ENCODE measurements at places on chromosomes 5 and 9.

GRCh38 chr9:29806937-29807618, 2233.8 kb upstream of the C9orf72 start:
- DNase-seq: no peak

- DNase-seq: no peak
Measured at GRCh38 chr5:141515141-141515540, 26.3 kb downstream of the PCDHGC5 start.

DNA sequence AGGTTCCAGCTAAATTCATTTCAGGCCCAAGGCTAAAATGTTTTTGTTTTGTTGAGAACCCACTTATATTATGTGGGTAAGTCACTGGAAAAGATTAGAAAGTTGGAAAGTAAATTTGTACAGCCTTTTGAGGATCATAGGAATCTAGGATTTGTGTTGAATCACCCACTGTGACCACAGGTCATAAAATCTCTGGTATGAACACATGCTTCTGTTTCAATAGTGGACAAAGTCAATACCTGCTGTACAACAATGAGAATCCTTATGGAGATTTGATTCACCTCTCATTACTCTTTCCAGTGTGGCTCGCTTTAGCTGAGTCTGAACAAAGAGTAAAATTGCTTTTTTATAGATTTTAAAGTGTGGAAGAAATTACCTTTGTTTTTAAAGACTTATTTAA, 369.5 kb downstream of the TMEM167A start:
- DNase-seq: peak; percentile 50

DNA sequence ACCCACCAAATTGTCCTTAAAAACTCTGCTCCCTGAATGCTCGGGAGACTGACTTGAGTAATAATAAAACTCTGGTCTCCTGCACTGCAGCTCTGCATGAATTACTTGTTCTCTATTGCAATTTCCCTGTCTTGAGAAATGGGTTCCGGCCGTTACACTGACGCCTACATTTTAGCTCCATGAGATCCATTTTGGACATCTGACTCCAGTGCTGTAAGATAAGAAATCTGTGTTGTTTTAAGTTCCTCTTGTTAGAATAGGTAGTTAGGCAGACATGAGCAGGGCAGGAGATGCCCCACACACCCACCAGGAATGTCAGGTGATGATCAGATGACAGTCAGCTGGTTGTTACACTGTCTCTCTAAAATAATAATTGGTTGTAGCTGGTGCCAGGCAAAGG, 125.8 kb upstream of the SHB start:
- DNase-seq: no peak

DNA sequence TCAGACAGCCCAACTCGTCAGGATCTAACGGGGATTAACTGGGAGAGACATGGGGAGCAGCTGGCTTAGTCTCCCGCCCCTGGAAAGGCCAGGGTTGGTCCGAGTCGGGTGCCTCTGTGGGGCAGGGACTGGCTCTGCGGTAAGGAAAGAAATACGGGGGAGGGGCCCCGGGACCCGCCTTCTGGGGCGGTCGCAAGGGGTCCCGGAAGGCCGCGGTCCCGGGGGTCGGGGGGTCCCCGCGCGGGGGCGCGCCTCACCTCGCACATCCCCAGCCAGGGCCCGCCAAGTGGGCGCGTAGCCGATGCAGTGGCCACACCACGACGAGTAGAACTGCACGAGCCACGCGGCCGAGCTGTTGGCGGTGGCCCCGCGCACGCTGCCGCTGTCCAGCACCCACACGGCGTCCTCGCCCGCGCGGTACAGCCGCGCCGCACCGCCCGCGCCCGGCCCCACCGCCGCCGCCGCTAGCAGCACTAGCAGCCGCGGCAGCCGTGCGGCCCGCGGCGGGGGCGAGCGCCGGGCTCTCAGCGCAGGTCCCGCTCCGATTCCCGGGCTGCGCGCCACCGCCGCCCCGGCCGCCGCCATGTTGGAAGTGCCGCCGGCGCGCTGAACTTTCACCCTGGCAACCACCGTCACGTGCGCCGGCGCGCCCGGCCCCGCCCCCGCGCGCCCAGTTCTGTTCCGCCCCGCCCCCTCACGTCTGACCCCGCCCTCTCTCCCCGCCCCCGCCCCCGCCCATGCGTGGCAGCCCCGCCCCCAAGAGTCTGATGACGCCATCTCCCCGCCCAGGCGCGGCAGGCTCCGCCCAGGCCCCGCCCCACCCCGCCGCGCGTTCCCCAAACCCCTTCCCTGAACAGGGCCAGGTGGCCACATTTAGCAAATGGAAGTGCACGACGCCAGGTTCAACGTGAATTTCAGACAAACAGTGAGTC, at the start of gene QSOX2:
Gene QSOX2 (minus strand): TSS at position 594 of the 932 bp plus-strand sequence. CDS start 9 bp downstream, at position 585.
- peak; percentile 59 for DNase-seq

GRCh38 chr9:31983895-31984294, 400.5 kb upstream of the ACO1 start:
- no peak for DNase-seq

DNA sequence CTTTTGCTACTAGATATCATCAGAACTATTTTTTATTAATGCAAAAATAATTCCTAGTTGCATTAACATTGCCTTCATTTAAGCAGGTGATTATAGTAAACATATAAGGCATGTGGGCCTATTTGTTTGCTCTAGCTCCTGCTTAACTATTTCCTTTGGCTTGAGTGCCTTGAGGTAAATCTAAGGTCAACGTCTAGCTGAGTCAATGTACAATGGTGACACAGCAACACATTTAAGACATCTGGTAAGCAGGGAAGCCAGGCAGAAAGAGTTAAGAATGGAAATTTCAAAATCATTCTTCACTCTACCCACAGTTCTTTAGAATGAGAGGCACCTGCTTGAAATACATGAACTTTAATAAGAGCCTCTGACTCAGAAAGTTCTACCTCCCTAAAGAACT, 111.9 kb upstream of the FST start:
- DNase-seq: no peak

- no peak for DNase-seq
Measured at GRCh38 chr9:117415358-117415914, 579 bp upstream of the ASTN2 start.

GRCh38 chr5:61701877-61702602, 370.0 kb downstream of the ZSWIM6 start:
- DNase-seq: no peak

- DNase-seq: no peak
Measured at GRCh38 chr5:38793099-38793498, 52.7 kb upstream of the OSMR start.

DNA sequence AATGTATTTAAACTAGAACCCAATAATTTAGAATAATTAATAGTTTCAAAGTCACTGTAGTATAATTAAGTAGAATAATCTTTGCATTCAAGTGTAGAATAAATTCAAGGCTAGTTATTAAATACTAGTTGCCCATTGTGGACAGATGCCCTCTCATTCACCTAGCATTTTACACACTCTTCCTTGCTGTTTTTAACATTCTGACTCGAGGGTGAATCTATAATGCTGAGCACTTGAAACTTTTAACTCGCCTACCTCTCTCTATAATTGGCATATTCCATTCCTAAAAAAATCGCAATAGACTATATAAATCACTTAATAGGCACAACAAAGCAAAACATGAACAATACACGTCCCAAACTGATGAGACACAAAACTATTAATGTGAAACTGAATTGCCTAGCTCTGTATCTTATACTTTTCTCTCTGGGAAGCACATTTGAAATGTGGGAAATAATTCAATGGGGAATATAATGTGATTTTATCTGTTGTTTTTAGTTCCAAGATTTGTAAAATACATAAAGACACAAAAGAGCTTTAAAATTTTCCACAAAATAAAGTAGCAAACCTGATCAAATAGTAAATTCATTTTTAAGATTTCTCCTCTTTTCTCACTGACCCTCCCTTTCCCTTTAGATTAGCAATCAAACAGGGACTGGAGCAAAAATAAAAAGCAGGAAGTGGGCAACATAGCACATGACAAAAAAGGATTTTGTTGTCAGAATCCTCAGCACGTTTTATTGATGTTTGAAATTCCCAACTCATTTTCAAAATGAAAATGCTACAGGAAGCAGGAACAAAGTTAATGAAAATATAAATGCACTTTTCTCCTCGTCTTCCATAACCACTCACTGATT, 295.6 kb downstream of the PDE4D start:
- DNase-seq: no peak

DNA sequence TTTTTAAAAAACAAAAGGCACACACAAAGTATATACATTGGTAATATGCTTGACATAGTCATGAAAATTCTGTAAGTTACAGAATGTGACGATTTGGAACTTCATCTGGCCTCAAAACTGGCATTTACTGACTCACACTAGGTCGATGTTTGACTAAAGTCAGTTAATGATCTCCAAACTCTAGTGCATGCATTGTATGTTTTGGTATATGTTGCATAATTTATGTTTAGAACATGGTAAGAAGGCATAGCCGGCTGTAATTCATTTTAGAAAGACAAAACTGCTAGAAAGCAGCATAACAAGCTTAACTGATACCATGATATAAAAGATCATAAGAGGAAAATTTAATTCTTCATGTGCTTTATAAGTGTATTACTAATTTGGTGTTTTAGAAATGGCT, 58.6 kb upstream of the RICTOR start:
- no peak for DNase-seq

DNA sequence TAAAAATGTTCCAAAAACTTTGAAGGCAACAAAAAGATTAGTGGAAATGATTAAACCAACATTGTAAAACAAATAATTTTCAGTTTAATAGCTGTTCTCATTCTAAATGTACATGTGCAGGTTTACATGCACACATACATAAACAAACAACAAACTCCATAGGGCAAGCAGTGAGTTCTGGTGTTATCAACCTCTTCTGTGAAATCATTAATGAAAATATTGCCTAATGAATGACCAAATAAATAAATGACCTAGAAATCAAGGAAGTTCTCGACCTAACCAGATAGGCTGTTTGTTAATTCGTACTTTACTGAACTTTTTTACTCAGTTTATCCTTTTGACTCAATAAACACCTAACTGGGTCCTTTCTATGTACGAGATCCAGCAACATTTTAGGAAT, 165.5 kb upstream of the RORB start:
- no peak for DNase-seq

GRCh38 chr9:120186276-120186675, 393.7 kb downstream of the CDK5RAP2 start:
- DNase-seq: no peak

DNA sequence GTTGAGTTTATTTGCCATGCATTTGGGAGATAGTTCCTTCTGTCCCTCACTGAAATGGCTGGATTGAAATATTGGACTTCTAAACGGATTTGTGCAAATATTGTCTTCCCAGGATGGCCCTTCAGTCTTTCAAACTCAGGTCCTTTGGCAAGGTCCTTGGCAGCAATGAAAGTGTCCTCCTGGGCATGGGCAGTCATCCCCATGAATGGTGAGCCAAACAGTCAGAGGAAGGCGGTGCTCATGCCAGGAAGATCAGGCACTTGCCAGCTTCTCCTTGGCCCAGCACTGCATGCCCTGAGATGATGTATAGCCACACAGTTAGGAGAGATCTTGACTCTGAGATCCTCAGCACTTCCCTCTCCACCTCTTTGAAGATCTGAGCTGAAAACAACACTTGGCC, 221.4 kb upstream of the KLF4 start:
- no peak for DNase-seq

GRCh38 chr5:19172926-19173470, 815.0 kb downstream of the CDH18 start:
- DNase-seq: no peak

DNA sequence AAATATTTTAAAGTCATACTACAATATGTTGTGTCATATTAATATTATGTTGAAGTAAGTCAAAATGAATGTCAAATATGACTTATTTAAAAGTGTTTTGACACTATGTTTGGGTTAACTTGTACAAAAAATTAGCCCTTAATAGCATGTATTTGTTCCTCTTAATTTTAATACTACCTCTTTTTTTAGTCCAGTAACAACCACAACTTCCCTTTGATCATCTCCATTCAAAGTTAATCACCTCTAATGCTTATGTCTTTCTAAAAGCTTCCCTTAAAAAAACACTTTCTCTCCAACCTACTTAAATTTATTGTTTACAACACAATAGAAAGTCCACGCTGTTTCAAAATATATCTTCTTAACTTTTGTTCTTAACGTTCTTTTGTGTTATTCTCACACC, 9.6 kb downstream of the SLCO4C1 start:
- no peak for DNase-seq

DNA sequence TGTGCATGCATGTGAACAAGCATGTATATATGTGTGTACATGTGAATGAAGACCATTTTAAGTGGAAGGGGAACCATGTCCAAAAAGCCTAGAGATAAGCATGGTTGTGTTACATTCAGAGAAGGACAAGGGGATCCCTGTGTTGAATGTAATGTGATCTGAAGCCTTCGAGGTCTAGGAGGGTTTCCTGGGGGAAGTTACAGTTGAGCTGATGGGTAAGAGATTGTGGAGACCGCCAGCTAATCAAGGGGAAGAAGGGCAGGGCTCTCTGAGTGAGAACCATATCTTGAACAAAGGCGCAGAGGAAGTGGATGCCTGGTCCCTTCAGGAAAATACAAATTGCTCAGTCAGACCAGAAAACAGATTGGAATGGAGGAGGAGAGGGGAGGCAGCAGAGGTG, 45.5 kb upstream of the TNFSF15 start:
- no peak for DNase-seq

GRCh38 chr5:56384186-56384585, 151.1 kb upstream of the ANKRD55 start:
- DNase-seq: no peak

- no peak for DNase-seq
Measured at GRCh38 chr5:102778478-102778877, 23.4 kb downstream of the PAM start.

DNA sequence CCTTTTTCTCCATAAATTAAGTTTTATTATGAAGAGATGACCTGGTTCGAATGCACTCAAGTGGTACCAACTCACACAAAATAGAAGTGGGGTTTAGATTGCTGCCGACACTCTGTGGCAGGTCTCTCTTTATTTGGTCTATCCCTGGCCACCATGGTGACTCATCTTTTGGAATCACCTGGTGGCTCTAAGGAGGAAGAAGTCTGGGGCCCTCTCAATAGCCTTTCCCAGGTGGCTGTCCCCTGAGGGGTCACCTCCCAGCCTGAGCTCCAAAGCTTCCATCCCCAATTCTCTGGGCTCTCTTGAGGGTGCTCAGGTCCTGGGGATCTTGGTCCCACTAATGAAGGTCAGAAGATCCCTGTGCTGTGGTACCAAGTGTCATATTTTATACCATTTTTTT, 136.8 kb downstream of the MVB12B start:
- no peak for DNase-seq

GRCh38 chr9:119071636-119072035, 297.6 kb downstream of the BRINP1 start:
- no peak for DNase-seq

- DNase-seq: no peak
Measured at GRCh38 chr9:101032426-101032825, 3.9 kb downstream of the PLPPR1 start.

GRCh38 chr9:18543406-18544192, 69.6 kb downstream of the ADAMTSL1 start:
- no peak for DNase-seq

- DNase-seq: no peak
Measured at GRCh38 chr5:118173340-118173739, 815.0 kb downstream of the DTWD2 start.

DNA sequence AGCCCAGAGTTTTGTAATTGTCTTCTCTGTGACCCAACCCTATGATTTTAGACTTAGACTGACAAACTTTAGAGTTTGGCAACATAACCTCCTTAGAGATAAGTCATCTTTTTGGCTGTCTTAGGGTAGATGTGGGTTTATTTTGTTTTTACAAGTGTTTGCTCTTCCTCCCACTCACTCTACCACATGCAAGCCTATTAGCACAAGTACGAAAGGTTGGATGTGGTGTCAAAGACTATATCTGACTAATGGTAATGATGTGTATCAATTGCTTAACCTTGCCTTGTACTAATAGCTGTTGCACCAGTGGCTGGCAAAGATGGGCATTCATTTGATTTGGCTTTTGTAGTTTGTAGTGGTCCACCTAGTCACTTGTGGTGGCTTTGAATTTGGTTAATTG, 46.5 kb downstream of the SLC25A46 start:
- DNase-seq: no peak
